NCI-H446 (cell line): ENCODE measurements at places on chromosomes 12 and 14.

GRCh38 chr12:124170760-124171159 lies 124.1 kb upstream of the RFLNA start:
- DNase-seq: no peak

GRCh38 chr12:128737292-128737966 lies 86.3 kb downstream of the SLC15A4 start:
- DNase-seq: no peak

GRCh38 chr14:60632257-60632656 lies 17.0 kb downstream of the SIX1 start:
- no peak for DNase-seq

DNA sequence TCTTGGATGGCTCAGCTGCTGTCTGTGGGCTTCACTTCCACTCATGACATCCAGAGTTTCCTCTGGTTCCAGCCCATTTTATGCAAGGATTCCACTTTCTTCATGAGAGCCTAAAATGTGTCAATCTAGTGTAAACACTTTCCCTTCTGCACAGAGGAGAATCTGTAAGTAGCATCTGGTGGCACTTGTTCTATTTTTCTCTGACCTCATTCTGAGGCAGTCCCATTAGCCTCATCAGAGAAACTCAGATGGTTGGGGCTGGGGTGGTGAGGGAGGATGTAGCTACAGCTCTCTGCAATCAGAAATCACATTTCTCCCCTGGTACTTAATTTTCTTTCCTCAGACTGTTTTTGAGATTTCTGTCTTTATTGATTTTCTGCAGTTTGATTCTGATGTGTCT lies 81.6 kb downstream of the PRMT8 start:
- no peak for DNase-seq

GRCh38 chr12:105214148-105214547 lies 21.8 kb downstream of the APPL2 start:
- DNase-seq: no peak

GRCh38 chr14:93007225-93007997 lies 84.5 kb downstream of the CHGA start:
- DNase-seq: no peak

GRCh38 chr12:56599797-56600196 lies 30.3 kb downstream of the BAZ2A start:
- DNase-seq: no peak

- no peak for DNase-seq
These were observed 148.7 kb downstream of the SLC16A7 start for GRCh38 chr12:59744564-59744963.

DNA sequence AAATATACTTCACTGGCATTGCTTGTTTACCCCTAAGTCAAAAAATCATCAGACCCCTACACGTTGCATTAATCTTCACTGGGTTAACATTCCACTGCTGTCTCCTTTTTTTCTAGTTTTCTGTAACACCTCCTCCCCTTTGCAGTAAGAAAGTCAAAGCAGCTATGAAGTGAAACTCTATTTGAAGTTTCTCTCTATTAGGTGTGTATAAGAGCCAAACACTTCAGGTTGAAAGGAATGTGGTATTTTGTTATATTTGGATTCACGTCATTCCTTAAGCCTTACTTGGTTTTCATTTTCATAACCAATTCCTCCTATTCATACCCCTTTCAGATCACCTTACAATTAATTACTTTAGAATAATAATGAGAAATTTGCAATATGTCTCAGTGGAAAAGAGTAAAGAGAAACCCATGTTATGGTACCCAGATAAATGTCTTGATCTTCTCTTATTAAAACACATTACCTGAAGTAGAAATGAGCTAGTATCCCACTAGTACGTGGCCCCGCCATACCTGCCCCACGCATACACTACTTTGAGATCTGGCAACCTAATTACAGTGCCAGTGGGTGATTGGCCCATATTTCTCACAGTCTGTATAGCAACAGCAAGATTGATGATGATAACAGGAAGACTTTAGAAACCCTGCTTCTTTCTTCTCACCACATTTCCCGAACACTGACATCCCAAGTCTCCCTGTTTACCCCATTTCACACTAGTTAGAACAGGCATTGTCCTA lies 236.4 kb upstream of the RGS6 start:
- no peak for DNase-seq

DNA sequence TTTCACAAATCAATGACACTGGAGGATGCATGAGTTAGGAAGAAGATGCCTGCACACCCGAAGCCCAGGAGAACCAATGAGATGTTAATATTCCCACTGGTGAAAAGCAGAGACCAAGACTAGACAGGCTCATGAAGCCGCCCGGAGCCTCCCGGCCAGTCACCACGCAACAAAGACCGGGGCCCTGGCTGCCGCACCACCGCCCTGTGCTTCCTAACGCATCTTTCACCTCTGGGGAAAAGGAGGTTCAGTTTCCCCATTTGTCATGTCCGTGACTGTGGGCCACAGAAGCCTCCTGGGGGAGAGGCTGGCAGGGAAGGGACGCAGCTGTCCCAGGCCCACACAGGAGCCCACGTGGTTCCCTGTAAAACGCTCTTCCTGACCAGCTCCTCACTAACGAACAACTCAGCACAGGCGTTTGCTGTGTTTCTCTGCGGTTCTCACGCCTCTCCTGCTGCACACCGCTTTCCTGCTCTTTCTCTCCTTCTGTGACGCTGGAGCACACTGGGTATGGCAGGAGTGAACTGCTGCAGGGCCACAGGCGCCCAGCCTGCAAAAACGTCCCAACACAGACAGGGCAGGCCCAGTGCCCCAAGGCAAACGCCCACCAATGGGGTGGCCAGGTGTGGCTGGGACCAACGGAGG lies 10.8 kb downstream of the RIMBP2 start:
- no peak for DNase-seq

GRCh38 chr14:99946652-99947489 lies 118.4 kb upstream of the EVL start:
- DNase-seq: no peak

DNA sequence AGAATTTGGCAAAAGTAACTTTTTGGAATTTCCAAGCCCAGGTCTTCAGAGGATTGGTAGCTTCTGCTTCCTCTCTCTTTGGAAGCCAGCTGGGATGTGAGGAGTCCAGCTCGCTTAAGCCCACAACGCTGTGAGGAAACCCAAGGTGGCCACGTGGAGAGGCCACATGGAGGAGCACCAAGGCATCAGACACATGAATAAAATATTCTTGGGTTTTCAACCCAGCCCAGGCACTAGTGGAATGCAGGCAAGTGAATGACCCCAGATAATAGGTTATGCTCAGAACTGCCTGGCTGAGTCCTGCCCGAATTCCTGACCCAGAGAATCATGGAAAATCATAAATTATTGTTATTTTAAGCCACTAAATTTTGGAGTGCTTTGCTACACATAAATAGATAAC lies 119.7 kb upstream of the PARP11 start:
- no peak for DNase-seq

- DNase-seq: no peak
These were observed 482.8 kb upstream of the TBX3 start for GRCh38 chr12:115166698-115167315.

GRCh38 chr14:54839701-54840119 lies 62.9 kb downstream of the GCH1 start:
- no peak for DNase-seq

DNA sequence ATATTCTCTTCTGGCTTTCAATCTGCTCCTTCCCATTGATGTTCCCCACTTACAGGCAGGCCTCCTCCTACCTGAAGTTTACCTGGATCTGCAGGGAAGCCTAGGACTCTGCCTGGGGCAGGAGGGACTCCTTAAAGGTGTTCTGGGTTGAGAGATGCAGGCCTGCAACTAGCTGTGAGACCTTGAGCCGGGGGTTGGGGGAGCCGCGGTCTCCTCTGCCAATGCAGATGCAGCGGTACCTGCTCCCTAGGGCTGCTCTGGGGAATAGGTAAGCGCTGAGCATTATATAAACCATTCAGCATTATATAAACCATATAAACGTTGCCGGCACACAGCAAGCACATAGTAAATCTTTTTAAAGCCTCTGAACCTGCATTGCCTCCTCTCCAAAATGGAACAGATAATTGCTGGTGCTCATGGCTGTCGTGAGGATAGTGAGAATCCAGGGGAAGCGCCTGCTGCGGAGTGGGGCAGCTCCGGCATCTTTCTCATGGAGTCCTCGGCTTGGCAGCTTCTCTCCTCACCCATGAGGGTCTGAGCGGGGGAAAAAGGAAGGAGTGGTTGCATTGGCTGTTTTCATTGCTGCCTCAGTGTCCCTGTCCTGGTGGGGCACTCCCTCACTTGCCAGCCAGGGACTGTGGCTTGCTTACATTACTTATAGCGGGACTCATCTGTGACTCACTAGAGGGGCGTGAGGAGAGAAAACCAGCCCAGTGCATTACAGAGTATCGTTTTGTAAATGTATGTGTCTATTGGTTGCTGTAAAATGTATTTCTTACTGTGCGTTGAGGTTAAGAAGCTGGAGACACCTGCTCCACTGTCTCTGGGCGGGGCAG lies 12.5 kb upstream of the KRT80 start:
- DNase-seq: no peak

DNA sequence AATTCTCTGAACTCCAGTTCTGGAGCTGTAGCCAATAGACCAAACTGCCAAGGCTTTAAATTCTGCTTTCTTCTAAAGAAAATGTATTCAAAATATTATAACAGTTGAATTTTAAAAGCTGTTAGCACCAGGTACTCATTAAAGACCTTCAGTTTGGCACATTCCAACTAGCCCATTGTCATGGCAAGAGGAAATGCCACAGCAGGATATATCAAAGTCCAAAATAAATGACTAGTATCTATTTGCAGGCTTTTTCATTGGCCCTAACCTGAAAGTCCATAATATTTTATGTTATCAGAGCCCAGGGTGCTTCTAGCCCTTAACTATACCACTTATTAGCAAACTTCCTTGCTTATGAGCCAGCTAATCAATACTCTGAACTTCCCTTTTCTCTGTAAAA lies 3.1 kb upstream of the RIC8B start:
- DNase-seq: no peak

- no peak for DNase-seq
These were observed 108.6 kb upstream of the DYRK2 start for GRCh38 chr12:67539946-67540345.

DNA sequence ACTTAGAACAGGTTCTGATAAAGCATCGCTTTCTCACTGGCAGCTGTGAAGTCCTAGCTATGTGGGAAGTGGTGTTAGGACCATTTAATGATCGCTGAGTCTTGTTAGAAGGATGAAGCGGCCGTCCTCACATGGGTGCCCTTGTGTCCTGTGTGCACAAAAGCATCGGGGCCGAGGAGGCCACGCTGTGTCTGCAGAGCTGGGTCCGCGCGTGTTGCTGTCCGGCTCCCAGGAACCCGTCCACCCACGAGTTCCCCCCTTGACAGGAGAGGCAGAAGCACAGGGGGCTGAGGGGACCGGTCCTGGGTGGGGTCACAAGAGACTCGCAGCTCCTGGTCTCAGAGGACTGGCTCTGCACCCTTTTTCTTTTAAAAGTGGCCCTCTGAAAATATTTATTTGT lies 90.4 kb downstream of the ADGRD1 start:
- no peak for DNase-seq

GRCh38 chr14:35480119-35480769 lies 53.7 kb upstream of the INSM2 start:
- no peak for DNase-seq

GRCh38 chr14:70658899-70659298 lies 17.2 kb downstream of the TTC9 start:
- no peak for DNase-seq

- no peak for DNase-seq
These were observed 141.3 kb downstream of the KTN1 start for GRCh38 chr14:55721353-55721752.

DNA sequence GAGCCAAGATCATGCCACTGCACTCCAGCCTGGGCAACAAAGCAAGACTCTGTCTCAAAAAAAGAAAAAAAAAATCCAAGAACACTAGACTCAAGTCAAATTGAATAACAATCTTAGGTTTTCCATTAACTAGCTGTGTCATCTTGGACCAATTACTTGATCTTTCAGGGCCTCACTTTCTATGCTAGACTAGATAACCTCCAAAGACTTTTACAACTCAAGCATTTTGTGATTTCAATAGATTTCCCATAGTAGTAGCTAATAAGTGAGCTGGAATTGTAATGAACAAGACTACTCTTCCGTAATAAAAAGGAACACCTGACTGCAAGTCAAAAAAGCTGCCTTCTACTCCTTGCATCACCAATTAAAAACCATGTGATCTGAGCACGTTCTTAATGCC lies 127.0 kb upstream of the SSTR1 start:
- no peak for DNase-seq
